ENCODE measurements at places on chromosomes 3 and 15. TPM values are rescaled to one million over a fixed set of nuclear protein-coding genes. Genes with fewer than 3 reads are reported as not detected.

KCNMB3 gene
- 4.4 TPM for total RNA-seq

GRCh38 chr3:45730409-45731154 lies 41.4 kb downstream of the SACM1L start:
- no peak for DNase-seq

GRCh38 chr3:125513490-125514115 lies 6.4 kb downstream of the SNX4 start:
- DNase-seq = no peak

ATP6V1A gene
- 115 TPM for total RNA-seq

DNA sequence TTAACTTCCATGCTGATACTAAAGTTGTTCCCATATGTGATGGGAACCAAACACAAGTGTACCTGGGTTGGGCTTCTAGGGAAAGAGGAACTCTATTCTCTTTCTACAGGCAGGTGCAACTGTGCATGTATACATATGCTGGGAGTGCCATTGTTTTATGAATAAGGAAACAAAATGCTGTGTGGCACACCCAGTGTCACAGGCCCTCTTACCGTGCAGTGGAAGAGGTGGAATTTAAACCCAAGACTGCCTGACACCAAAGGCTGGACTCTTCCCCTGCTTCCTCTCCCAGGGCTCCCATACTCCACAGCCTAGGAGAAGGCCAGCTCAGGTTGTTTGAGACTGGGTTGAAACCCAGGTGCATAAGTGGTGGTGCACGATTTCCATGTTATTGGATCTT lies 1.9 kb upstream of the FETUB start:
- DNase-seq = no peak
